Fibroblast of lung (primary cell): ENCODE measurements at places on chromosomes 12 and 14. TPM values are rescaled to one million over a fixed set of nuclear protein-coding genes. Genes with fewer than 3 reads are reported as not detected.

CDK2 gene
- 12.7 and 14.6 TPM in 2 replicates for total RNA-seq

SCN8A gene
- 12.8 and 27.2 TPM in 2 replicates for total RNA-seq

DTX1 gene
- 0.26 TPM in 1 of 2 replicates, not detected in the other for total RNA-seq

FOXA1 gene
- under 0.01 TPM in 2 replicates for total RNA-seq

CCDC175 gene
- not detected in 2 replicates for total RNA-seq

EPYC gene
- not detected in 2 replicates for total RNA-seq

KCNC2 gene
- not detected in 2 replicates for total RNA-seq

ASCL1 gene
- total RNA-seq = not detected in 2 replicates

FLRT2 gene
- 14.5 and 22.9 TPM in 2 replicates for total RNA-seq
